ELF-1 (cell line): ENCODE measurements at places on chromosomes 12 and 14.
A peak's percentile ranks its signal among the peaks of the same experiment; 100 is the strongest.

- no peak for DNase-seq
Observed at GRCh38 chr14:76313303-76313702, 62.6 kb upstream of the ESRRB start.

DNA sequence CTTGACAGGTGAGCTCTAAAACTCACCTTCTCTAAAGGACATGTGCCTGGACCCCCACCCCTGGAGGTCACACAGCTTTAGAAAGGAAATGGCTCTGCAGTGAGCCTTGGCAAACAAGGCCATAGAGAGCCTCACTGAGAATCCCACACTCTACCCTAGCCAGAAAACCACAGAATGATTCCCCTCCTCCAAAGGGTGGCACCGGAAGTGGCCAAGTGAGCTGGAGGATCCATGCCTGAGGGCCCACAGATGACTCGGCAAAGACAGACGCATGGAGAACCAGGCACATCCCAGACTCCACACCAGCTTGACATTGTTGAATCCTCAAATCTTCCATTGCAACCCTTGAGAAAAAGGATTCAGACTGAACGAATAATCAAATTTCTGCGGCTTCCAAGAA, 54.2 kb upstream of the PTHLH start:
- DNase-seq = peak; percentile 13

- peak; percentile 39 for DNase-seq
Observed at GRCh38 chr12:6226679-6227051, 26.5 kb downstream of the CD9 start.

- DNase-seq = peak; percentile 45
Observed at GRCh38 chr14:64234877-64235651, 59.1 kb downstream of the ESR2 start.

DNA sequence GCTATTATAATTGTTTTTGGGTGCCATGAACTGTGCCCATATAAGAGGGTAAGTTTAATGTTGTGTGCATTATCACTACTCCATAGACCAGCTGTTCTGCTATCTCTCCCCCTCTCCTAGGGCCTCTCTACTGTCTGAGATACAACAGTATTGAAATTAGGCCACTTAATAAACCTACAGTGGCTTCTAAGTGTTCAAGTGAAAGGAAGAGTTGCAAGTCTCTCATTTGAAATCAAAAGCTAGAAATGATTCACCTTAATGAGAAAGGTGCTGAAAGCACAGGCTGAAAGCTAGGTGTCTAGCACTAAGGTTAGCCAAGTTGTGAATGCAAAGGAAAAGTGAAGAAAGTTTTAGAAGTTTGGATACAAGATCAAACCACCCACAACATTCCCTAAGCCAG, 168.0 kb downstream of the SLC16A7 start:
- DNase-seq = no peak

GRCh38 chr12:67761566-67761965, 113.0 kb downstream of the DYRK2 start:
- DNase-seq = no peak
